ENCODE measurements at places on chromosomes 4 and X.

GRCh38 chrX:9271789-9272525 is 192.9 kb upstream of the TBL1X start:
- no peak for DNase-seq

DNA sequence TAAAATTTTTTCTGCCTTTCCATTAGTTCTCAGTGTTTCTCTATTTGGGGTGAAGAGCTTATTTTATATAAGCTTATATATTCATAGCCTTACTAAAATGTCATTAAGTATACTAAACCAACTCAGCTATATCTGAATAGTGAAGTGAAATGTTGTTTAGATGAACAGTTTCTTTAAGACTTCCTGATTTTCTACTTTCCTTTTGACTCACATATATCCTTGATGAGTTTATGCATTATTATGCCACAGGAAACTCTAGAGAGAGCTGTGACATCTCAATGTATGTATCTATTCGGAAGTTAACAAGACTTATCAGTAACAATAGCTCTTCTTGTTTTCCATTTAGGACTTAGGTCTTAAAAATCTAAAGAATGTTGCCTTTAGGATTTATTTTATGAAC is 1491.8 kb upstream of the IGFBP7 start:
- DNase-seq: no peak

GRCh38 chrX:124274438-124275181 is 57.9 kb upstream of the TEX13D start:
- no peak for DNase-seq

DNA sequence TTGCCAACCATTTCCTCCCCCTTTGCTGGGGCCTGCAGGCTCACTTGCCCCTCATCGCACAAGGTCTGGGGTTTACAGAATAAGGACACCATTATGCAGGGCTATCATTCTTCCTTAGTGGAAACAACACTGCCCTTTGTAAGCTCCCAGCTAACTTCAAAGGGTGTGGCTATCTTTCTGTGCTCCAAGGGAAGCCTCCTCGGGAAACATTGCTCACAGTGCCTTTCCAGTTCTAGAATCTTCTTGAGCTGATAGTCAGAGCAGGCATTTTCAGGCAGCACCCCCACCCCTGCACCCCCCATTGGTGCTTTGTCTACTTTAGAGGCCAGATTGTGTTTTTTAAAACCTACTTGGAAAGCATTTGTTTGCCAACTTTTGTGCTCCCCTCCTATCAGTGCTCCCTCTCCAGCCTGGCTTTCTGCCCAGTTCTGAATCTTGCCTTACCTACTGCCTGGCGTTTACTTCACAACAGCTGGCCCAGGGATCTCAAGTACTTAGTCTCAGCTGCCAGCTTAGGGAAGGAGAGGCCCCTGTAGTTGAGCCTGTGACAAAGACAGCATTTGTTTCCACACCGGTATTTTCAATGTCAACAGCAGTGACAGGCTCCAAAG is 53.5 kb downstream of the PLAC1 start:
- no peak for DNase-seq

DNA sequence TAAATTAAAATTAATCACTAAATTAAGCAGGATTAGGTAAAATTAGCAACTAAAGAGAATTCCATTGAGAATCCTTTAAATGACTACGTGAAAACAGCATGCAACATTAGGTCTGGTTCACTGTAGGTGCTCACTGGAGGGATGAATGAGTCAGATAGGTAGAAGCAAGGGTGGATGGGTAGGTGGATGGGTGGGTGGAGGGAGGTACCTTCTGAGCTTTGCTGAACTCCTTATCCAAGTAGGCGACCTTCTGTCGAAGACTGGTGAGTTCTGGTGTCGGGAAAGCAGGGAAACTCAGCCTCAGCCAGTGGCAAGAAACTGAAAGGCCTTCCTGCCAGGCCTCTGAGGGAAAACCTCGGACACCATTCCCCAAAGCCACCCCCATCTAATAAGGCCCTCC is 3.0 kb downstream of the GRIPAP1 start:
- DNase-seq: no peak

DNA sequence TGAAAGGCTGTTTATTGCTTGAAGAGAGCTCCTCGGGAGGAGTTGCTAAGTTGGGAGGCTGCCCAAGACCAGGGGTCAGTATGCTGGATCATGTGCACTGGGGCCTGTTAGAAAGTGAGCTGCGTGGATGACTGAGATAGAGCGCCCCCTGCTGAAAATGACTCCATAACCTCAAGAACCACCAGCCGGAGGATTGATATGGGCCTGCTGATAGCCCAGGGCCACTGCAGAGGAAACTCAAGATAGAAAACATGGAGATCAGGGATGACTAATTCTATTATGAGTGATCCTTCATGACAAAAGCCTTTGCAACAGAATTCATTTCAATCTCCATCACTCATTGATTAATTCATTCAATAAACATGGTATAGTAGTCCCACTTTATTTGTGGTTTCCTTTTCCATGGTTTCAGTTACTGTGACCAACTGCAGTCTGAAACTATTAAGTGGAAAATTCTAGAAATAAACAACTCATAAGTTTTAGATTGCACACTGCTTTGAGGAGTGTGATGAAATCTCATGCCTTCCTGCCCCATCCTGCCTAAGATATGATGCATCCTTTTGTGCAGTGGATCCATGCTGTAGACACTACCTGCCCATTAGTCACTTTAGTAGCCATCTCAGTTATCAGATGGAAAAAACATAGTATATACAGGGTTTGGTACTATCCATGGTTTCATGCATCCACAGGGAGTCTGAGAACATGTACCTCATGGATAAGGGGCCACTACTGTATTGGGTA is 126.7 kb upstream of the MBNL3 start:
- DNase-seq: peak; percentile 3
